Heart right ventricle (tissue), 16 donors: ENCODE measurements at places on chromosomes 7 and 10. TPM values are rescaled to one million over a fixed set of nuclear protein-coding genes. Genes with fewer than 3 reads are reported as not detected.

TLL2 gene
- 4.2 TPM for total RNA-seq

CYP2E1 gene
- total RNA-seq = 1.3 TPM

PTPRZ1 gene
- 0.28 TPM for total RNA-seq

RBM20 gene
- total RNA-seq = 161 TPM

VAX1 gene
- not detected for total RNA-seq

STEAP1 gene
- 0.31 TPM for total RNA-seq

UPK3B gene
- 0.87 TPM for total RNA-seq

GRCh38 chr10:819326-819725, 112.2 kb downstream of the LARP4B start:
- H3K36me3 ChIP-seq = peaks cover 99% of the 10 kb centered on the region
- no peak for DNase-seq
- no peaks in the 10 kb centered on the region for H3K27me3 ChIP-seq
- H3K4me1 ChIP-seq = peaks cover 29% of the 10 kb centered on the region

GRCh38 chr7:24894429-24895221, 85.4 kb downstream of the OSBPL3 start:
- no peak for DNase-seq
- no peaks in the 10 kb centered on the region for H3K27me3 ChIP-seq
- H3K27ac ChIP-seq = no peak overlapping the region
- no peaks in the 10 kb centered on the region for H3K4me1 ChIP-seq
- H3K4me3 ChIP-seq = no peak overlapping the region
- no peaks in the 10 kb centered on the region for H3K36me3 ChIP-seq

DNA sequence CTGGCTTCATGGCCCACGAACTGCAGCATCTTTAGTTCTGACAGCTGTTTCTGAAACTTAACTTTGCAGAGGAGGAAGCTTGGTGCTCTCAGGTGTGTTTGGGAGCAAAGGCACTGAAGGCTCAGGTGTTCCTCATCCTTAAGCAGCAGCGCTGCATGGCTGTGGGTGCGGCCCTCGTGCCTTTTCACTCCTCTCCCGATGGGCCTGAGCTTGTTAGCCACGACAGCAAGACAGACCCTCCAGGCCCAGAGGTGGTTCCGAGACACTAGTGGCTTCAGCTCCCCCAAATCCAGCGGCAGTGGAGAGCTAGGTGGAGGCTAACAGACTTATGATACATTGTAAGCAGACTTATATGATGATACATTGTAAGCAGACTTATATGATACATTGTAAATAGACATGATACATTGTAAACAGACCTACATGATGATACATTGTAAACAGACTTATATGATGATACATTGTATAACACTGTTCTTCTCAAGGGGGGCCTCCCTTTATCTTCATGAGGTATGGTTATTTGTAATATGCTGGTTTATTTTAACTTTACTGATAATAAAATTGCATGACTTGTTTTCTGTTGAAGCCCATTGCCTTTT, 14.1 kb downstream of the PFKP start:
- H3K4me3 ChIP-seq = no peak overlapping the region
- H3K4me1 ChIP-seq = peaks cover 7% of the 10 kb centered on the region
- H3K27ac ChIP-seq = no peak overlapping the region
- DNase-seq = no peak
- H3K36me3 ChIP-seq = peaks cover 30% of the 10 kb centered on the region

GRCh38 chr7:66974986-66975590, 20.3 kb downstream of the SBDS start:
- H3K36me3 ChIP-seq = no peaks in the 10 kb centered on the region
- no peaks in the 10 kb centered on the region for H3K4me1 ChIP-seq
- no peak overlapping the region for H3K27ac ChIP-seq
- no peak overlapping the region for H3K4me3 ChIP-seq

GRCh38 chr10:30742471-30742870, 112.9 kb upstream of the LYZL2 start:
- H3K4me3 ChIP-seq = no peak overlapping the region
- no peak for DNase-seq
- H3K27ac ChIP-seq = no peak overlapping the region

- no peaks in the 10 kb centered on the region for H3K36me3 ChIP-seq
- no peak overlapping the region for H3K4me3 ChIP-seq
- no peak for DNase-seq
- H3K4me1 ChIP-seq = no peaks in the 10 kb centered on the region
- H3K27ac ChIP-seq = no peak overlapping the region
These were observed 54.6 kb downstream of the TMEM209 start for GRCh38 chr7:130150587-130150986.

DNA sequence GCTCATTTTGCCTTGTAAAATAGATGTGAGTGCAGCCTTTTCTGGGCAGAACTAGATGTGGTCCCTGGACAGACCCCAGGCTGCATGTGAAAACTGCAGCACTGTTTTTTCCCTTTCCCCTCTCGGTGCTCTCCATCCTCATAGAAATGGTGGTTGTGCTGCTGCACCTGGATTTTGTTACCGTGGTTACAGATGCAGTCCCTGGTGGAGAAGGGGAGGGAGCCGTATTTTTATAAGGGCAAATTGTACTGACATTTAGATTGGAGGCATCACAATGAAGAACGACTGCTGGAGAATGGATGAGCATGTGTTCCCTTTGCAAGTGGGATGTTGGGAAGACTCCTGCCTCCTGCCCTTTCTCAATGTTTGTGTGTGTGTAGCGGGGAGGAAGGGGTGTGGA, 469.9 kb downstream of the CCSER2 start:
- H3K4me3 ChIP-seq = no peak overlapping the region
- no peak for DNase-seq

GRCh38 chr10:75111907-75112679, 637 bp downstream of the SAMD8 start:
- DNase-seq = peak; percentile 54
- H3K4me1 ChIP-seq = peaks cover 34% of the 10 kb centered on the region
- no peaks in the 10 kb centered on the region for H3K27me3 ChIP-seq
- H3K4me3 ChIP-seq = peak overlapping the region; percentile 79
- H3K36me3 ChIP-seq = no peaks in the 10 kb centered on the region

DNA sequence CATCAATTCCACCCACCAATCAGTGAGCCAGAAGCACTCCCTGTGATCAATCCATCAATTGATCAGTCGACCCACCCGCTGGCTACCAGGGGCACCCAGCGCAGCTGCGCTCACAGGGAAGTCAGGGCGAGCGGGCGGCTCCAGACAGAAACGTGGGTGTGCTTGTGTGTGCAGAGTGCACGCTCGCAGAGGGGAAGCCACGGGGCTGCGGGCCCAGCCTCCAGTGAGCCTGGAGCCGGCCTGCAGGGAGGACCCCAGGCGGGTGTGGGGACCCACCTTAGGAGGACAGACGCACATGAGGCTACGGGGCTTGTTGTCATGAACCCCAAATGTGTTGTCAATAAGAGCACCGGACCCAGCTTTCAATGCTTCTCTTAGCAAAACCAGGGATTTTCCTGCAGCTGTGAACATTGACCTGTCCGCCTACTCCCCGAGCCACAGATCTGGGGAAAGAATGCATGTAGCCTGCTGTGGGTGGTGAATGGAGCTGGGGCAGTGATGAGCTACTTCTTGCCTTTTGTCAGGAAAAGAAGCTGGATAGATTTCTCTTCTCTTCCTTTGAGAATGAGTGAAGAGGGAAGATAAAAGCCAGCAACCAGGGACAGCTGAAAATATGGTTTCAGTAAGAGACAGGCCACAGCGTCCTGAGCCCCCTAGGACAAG, 497.8 kb downstream of the DNAJB6 start:
- H3K27ac ChIP-seq = no peak overlapping the region
- H3K4me3 ChIP-seq = no peak overlapping the region
- H3K4me1 ChIP-seq = no peaks in the 10 kb centered on the region
- H3K27me3 ChIP-seq = peaks cover 9% of the 10 kb centered on the region

DNA sequence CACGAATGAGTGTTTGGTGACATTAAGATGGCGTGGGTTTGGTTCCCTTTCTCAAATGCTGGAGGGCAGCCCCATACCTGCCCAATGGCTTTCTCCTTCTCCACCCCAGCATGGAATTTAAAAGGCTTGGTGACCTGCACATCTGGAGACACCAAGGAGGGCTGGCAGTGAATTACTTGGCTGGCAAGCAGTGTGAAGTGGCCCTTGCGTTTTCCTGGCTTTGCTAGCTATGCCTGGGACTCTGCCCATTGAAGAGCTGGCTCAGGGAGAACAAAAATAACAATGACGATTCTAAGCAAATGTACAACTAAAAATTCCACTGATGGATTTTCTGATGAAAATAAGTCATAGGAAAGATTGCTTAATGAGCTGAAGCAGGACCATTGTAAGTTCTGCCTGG, 203.7 kb downstream of the CYP26A1 start:
- H3K27ac ChIP-seq = no peak overlapping the region
- no peak for DNase-seq
- H3K4me3 ChIP-seq = no peak overlapping the region
- no peaks in the 10 kb centered on the region for H3K36me3 ChIP-seq
- H3K27me3 ChIP-seq = no peaks in the 10 kb centered on the region
- H3K4me1 ChIP-seq = no peaks in the 10 kb centered on the region

DNA sequence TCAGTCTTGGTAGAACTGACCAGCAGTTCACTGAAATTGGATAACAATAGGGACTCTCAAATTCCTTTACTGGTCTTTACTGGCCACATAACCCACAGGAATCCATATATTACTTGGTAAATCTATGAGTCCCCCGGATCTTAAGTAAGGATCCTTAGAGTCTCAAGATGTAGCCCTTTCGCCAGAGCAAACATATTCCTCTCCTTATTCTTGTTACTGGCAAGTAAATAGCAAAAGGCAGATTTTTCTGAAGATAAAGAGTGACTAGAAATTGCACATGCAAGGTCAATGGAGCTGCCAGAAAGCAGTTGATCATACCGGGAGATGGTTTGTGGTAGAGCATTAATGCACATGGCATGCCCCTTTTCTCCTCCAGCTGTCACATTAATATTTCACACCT, 283.0 kb downstream of the HDAC9 start:
- H3K27ac ChIP-seq = no peak overlapping the region
- no peaks in the 10 kb centered on the region for H3K36me3 ChIP-seq
- no peaks in the 10 kb centered on the region for H3K4me1 ChIP-seq
- no peaks in the 10 kb centered on the region for H3K27me3 ChIP-seq
- H3K4me3 ChIP-seq = no peak overlapping the region

GRCh38 chr7:108055611-108056021, 52.7 kb upstream of the LAMB1 start:
- H3K27me3 ChIP-seq = no peaks in the 10 kb centered on the region
- H3K4me3 ChIP-seq = no peak overlapping the region
- no peaks in the 10 kb centered on the region for H3K36me3 ChIP-seq
- H3K27ac ChIP-seq = no peak overlapping the region
- no peak for DNase-seq
- no peaks in the 10 kb centered on the region for H3K4me1 ChIP-seq

DNA sequence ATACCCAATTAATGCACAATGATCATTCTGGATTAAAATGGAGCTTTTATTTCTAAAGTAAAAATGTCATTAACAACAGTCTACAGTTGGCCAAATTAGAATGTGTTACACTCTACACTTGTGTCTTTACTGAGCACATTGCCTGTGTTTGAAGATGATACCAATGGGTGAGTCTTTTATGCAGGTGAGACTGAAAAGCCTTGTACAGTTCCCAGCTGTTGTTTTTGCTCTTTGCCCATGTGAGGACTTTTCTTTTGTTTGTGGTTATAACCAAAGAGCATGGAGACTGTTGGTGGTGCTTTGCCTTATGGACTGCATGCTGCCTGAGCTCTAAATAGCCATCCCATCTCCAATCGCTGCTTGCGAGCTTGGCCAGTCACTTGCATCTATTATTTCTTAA, 264.5 kb downstream of the GATA3 start:
- no peak for DNase-seq
- H3K36me3 ChIP-seq = no peaks in the 10 kb centered on the region
- H3K27me3 ChIP-seq = no peaks in the 10 kb centered on the region
- H3K27ac ChIP-seq = no peak overlapping the region
- no peaks in the 10 kb centered on the region for H3K4me1 ChIP-seq

DNA sequence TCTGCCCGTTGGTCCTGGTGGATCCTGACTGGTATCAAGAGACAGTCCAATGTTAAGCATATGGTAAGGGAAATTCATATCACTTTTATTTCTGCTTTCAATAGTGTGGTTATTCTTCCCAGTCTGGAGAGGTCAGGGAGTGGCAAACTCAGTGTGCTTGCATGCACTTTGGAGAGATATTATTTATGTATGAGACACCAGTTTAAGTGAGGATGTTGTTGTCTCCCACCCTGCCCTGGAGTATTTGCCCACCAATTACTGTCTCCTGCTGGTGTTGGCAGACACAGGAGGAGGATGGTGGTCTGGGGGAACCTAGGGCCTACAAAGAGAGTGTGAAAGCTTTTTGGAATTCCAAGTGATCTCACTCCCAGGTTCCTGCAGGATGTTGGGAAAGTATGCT, 59.7 kb downstream of the OR13A1 start:
- H3K36me3 ChIP-seq = no peaks in the 10 kb centered on the region
- no peak for DNase-seq
- no peaks in the 10 kb centered on the region for H3K27me3 ChIP-seq
- H3K27ac ChIP-seq = no peak overlapping the region

DNA sequence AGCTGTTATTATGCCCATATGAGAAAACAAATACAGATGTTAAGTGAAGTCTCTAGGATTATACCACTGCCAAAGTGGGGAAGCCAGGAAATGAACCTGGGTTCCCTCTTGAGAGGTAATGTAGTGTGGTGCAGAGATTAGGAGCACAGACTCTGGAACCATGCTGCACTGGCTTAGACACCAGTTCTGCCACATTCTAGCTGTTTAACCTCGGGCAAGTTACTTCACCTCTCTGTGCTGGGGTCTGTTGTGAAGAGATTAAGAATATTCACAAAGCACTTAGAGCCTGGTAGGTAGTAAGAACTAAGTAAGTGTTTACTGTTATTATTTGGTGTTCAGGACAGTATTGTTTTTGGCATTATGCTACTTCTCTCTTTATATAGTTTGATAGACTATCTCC, 41.9 kb downstream of the PDE6C start:
- H3K36me3 ChIP-seq = no peaks in the 10 kb centered on the region
- no peaks in the 10 kb centered on the region for H3K4me1 ChIP-seq
- H3K4me3 ChIP-seq = no peak overlapping the region
- H3K27me3 ChIP-seq = peaks cover 4% of the 10 kb centered on the region

GRCh38 chr7:157547611-157548010, 210.8 kb downstream of the DNAJB6 start:
- no peaks in the 10 kb centered on the region for H3K27me3 ChIP-seq
- H3K4me3 ChIP-seq = no peak overlapping the region
- DNase-seq = no peak
- no peaks in the 10 kb centered on the region for H3K4me1 ChIP-seq

GRCh38 chr10:98910546-98910945, 325.1 kb downstream of the HPSE2 start:
- H3K27me3 ChIP-seq = no peaks in the 10 kb centered on the region
- no peak overlapping the region for H3K4me3 ChIP-seq
- H3K4me1 ChIP-seq = no peaks in the 10 kb centered on the region
- H3K36me3 ChIP-seq = no peaks in the 10 kb centered on the region

- no peak overlapping the region for H3K4me3 ChIP-seq
- no peak for DNase-seq
- H3K36me3 ChIP-seq = no peaks in the 10 kb centered on the region
- no peak overlapping the region for H3K27ac ChIP-seq
- no peaks in the 10 kb centered on the region for H3K4me1 ChIP-seq
These were observed 48.1 kb upstream of the UBE3C start for GRCh38 chr7:157090485-157091165.

- no peak overlapping the region for H3K4me3 ChIP-seq
- no peaks in the 10 kb centered on the region for H3K36me3 ChIP-seq
- H3K27me3 ChIP-seq = no peaks in the 10 kb centered on the region
- H3K4me1 ChIP-seq = peaks cover 11% of the 10 kb centered on the region
These were observed 294.7 kb downstream of the PRKG1 start for GRCh38 chr10:51368943-51369342.

- H3K4me1 ChIP-seq = peaks cover 14% of the 10 kb centered on the region
- H3K4me3 ChIP-seq = no peak overlapping the region
- DNase-seq = peak; percentile 63
- H3K36me3 ChIP-seq = no peaks in the 10 kb centered on the region
- H3K27me3 ChIP-seq = no peaks in the 10 kb centered on the region
These were observed 483.1 kb downstream of the GALNT17 start for GRCh38 chr7:71615017-71615416.
